LoVo (cell line): ENCODE measurements at places on chromosomes 4 and X.

GRCh38 chr4:89298788-89299152 is 8.8 kb downstream of the GPRIN3 start:
- DNase-seq = no peak

DNA sequence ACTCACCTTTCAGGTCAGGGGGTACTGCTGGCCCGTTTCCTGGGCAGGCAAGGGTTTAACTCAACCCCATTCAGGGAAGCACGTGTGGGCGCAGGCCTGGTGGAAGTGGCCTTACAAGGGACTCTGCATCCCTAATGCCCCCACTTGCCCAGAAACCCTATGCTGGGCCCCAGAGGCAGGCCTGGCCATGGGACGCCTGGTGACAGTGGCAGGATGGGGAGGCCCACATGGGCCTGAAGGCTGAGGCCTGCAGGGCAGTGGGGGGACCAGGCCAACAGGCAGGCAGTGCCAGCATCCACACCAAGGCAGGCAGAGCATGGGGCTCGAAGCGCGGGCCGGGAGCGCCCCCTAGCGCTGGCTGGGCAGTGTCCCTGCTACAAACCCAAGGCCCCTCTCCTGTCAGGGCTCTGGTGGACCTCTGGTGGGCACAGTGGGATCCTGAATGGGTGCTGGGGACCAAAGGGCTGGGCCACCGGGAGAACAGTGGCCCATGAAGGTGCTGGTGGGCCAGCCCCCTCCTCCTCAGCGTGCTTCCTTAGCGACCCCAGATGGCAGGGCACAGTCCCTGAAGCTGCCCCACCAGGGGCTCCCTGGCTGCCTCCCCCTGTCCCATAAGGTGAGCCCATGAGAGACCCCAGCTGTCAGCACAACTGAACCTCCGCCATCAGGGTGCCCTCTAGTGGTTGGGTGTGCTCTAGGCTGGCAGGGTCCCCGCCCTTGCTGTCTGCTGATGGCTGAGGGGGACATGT is 16.8 kb downstream of the FGFR3 start:
- DNase-seq = peak; percentile 42

DNA sequence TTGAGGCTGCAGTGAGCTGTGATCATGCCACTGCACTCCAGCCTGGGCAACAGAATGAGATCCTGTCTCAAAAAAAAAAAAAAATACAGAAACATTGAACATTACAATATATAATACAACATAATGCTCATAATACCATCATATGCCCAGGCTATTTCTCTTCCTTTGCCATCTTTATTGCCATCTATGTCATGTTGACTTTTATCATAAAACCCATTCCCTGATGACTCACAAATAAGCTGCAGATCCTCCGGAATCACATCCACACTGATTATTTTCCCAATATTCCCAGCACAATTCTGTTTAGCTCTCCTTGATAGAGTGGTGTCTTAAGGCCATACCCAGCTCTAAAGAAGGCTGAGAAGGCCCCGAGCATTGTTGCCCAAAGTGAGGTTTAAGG is 9.2 kb upstream of the FBXW7 start:
- DNase-seq = no peak

DNA sequence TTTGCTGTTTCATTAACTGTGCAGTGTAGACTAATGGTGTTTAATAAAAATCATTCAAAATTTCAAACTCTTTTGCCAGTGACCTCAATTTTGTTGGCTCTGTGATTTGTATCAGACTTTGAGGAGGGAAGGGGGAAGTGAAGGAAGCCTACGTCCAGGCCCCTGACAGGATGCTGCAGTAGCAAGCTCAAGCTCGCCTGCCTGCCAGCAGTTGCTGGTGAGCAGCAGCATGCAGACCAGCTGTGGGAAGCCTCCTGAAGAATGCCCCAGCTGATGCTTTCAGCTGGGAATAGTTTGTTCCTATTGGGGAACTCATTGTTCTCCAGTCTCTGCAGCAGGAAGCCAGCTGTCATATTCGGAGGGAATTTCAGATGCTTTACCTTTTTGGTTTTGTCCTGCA is 495.2 kb downstream of the AFF2 start:
- no peak for DNase-seq

- DNase-seq = peak; percentile 1
Measured at GRCh38 chrX:155086202-155086840, 15.0 kb downstream of the BRCC3 start.

DNA sequence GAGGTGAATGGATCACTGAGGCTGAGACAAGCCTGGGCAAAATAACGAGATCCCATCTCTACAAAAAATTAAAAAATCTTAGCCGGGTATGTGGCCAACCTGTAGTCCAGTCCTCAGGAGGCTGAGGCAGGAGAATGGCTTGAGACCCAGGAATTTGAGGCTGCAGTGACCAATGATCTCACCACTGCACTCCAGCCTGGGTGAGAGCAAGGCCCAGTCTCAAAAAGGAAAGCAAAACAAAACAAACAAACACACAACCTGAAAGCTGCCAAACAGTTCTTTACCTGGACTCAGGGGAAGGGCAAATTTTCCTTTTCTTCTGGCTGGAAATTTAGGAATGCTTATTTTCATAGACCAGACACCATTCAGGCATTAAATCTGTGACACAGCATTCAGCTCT is 163.1 kb upstream of the FAT1 start:
- no peak for DNase-seq
